Renal cortical epithelial cell (primary cell): ENCODE measurements at places on chromosomes 1 and 21.
A peak's percentile ranks its signal among the peaks of the same experiment; 100 is the strongest.

GRCh38 chr1:183778568-183779433, 26.1 kb upstream of the RGL1 start:
- DNase-seq: no peak

- no peak for DNase-seq
Observed at GRCh38 chr1:75673399-75673798, 51.1 kb upstream of the ACADM start.

DNA sequence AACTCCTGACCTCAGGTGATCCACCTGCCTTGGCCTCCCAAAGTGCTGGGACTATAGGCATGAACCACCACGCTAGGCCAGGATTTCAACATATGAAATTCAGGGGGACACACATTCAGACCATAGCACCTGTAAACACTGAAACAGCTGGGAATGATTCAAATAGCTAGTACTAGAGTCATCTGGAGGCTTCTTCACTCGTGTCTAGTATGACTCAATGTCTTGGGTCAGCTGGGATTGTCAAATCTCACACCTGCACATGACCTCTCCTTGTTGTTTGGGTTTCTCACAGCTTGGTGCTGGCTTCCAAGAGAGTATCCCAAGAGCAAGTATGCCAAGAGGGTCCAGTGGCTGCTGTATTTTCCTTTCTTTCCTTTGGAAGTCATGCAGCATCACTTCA, 75.1 kb downstream of the PGM1 start:
- DNase-seq: peak; percentile 63

DNA sequence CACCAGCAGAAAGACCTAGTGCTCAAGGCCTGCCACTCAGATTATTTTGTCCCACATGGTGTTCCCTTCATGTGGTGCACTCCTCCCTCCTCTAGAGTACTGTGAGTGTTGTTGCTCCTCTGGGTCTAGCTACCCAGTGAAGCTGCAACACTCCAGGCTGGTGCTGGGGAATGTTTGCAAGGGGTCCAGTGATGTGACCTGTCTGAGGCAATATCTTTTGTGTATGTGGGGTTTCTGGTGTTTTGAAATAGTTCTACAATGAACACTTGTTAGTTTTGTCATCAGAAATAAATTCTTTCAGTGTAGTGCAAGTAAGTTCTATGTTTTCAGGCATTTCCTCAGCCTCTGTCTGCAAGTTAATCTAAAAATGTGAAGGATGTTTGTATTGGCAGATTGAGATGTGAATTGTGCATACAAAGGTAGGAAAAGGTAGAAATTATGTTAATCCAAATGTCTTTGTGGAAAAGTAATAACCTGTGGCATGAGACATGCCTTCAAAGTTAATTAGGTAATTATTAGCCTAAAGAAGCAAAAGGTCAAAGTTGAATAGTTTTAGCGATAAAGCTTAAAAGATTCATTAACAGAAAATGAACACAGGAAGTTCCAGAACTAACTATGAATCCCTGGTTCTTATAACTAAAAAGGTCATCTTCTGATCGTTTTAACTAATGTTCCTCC, 616.8 kb downstream of the LTN1 start:
- peak; percentile 90 for DNase-seq

GRCh38 chr1:213585959-213586586, 401.7 kb upstream of the PROX1 start:
- no peak for DNase-seq

- DNase-seq: no peak
Observed at GRCh38 chr1:226308166-226308722, 720 bp downstream of the LIN9 start.

DNA sequence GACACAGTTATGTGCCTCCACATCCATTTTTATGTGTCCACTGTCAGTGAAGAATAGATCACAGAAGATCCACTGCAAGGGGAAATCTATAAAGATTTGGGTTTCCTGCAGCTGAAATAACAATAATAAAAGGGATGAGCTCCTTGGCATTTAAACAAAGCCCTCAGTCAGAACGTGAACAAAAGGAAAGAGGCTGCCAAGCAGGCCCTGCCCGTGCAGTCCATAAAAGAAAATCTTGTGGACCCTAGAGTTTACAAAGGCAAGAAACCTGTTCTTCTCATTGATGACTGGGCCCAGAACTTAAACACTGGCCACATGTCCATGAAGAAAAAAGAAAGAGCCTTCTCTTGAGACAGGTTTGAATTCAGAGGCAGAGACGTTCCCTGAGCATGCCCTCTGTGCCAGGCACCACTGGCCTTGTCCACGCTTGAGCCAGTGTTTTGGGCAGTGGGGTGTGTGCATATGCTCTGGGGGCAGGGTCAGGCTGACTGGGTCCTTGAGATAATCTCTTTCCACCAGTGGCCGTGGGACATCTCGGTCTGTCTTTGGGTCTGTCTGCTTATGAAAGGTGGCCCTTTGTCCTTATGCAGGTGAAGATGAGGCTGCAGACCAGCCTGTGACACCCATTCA, 142.7 kb downstream of the HIVEP3 start:
- DNase-seq: no peak
